Uterus (tissue), 4 donors: ENCODE measurements at places on chromosomes 3 and 15.

DNA sequence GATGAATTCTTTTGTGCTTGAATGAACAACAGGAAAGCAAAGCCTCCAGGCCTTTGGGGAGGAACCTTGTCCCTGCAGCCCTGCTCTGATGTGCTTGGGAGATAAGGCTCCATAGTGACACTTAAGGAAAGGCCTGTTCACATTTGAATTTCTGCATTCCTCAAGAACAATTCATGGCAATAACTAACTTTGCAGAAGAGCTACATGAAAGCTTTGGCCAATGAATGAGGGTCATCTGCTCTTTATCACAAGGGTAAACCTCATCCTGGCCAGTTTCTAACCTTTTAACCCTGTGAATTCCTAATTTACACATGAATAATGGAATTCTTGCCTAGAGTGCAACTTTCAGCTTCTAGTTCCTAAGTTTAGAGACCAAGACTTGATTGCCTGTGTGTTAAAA is 5.6 kb downstream of the PRTG start:
- DNase-seq = no peak

DNA sequence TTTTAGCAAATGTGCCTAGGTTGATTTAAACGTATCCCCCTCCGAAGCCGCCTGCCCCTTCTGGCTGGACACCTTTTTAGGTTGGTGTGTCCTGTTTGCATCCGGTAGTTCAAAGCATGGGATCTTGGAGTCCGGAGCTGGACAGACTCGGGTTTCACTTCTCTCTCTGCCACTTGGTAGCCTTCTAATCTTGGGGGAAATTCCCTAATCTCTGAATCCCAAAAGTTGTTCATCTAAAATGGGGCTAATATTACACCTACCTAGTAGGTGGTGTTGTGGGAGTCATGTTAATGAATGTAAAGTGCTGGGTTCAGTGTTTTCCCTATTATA is 760 bp downstream of the FANCI start:
- DNase-seq = no peak

- no peak for DNase-seq
These were observed 77.5 kb upstream of the TNFAIP8L3 start for GRCh38 chr15:51172193-51172592.

GRCh38 chr3:183774631-183775030 is 50.7 kb downstream of the MAP6D1 start:
- DNase-seq = no peak

DNA sequence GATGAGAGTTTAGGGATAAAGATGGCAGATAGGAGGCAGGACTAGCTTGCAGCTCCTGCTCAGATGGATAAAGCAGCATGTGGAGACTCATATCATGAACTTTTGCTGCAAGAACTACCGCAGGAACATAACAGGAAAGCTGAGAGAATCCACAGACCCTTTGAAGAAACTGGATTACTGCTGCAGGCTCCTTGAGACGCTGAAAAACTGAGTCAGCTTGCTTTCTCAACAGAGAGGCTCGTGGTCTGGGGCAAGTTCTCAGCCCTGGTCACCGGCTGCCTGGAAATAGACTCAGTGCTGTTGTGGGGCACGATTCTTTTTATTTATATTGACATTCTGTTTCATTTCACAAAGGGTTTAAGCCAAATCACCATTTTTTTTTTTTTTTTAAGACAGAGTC is 28.8 kb upstream of the TRIM59 start:
- no peak for DNase-seq

- no peak for DNase-seq
These were observed 32.4 kb downstream of the CCDC12 start for GRCh38 chr3:46944191-46944590.

DNA sequence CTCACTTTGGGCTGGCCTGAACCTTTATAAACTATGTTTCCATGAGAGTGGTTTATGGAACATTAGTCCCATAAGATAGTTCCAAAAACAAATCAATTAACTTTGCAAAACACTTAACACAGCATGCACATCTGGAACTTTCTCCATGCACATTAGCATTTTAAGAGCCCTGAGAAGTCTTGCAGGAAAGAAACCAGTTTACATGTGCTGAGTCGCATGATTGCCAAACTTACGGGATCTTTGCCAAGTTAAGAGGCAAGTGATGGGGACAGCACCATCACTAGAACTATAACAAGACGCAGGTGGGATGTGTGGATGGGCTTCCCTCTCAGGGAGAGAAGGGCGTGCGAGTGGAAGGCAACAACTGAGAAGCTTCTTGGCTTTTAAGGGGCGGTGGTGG is 20.7 kb downstream of the ADAMTS9 start:
- no peak for DNase-seq

DNA sequence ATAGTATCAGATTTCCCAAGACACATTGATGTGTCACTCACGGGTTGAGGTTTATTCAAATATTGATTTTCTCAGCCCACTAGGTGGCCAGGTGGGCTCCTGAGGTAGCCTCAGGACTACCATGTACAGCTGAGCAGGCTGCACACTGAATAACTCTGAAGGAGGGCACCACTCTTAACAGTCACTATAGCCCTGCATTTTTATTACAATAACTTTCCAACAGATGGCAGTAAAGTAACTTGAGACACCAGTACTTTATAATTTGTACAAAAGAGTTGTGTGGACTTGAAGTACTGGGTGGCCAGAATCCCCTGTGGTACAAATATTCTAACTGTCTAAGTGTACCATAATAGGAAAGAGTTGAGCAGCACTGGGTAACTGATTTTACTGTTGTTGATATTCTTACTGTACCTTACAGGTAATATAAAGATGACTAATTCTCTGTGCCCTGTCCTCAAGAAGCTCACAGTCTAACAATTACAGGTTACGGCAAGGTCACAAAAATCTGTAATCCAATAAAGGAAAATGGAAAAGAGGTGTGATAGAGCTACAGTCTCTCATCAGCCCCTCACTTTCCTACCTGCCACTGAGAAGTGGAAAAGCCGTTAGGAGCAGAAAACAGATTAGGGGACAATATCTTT is 76.0 kb downstream of the ETFA start:
- no peak for DNase-seq

DNA sequence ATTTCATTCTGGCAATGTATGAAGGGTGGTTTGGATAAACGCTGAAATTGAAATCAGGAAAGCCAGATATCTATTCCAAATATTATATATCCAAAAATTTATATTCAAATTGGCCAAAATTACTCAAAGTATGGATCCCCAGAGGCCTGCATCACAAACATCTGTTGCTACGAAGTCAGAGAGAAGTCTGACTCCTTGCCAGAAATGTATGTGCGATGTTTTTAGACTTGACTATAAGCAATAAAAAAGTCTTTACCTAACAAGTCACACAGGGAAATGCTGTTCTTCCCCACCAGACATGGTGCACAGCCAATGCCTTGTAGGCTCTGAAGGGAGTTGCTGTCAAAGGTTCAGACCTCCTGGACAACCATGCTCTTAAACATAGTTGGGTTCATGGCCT is 533.1 kb downstream of the OTOL1 start:
- no peak for DNase-seq

DNA sequence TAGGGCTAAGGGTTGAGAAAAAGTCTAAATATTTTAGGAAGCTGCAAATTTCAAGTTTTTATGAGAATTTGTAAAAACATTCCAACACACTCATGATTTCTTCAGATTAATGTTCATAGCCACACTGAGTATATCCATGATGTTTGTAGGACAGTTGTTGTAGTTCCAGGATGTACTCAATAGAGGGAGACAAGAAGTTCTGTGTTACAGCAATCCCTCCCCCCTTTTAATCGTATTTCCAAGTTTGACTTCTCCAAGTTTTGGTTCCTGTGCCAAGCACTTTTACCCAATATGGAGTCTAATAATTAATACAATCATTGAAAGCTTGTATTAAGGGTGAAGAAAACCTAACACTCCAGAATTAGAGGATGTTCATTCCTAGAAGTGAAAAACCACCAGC is 143.4 kb downstream of the FEZF2 start:
- DNase-seq = no peak

GRCh38 chr3:172132159-172132586 is 92.8 kb downstream of the FNDC3B start:
- no peak for DNase-seq

- no peak for DNase-seq
These were observed 55.5 kb downstream of the MYO1E start for GRCh38 chr15:59317211-59317610.

- no peak for DNase-seq
These were observed 1.7 kb upstream of the OGG1 start for GRCh38 chr3:9748031-9748430.

GRCh38 chr15:94206463-94207167 is 24.7 kb upstream of the MCTP2 start:
- no peak for DNase-seq

DNA sequence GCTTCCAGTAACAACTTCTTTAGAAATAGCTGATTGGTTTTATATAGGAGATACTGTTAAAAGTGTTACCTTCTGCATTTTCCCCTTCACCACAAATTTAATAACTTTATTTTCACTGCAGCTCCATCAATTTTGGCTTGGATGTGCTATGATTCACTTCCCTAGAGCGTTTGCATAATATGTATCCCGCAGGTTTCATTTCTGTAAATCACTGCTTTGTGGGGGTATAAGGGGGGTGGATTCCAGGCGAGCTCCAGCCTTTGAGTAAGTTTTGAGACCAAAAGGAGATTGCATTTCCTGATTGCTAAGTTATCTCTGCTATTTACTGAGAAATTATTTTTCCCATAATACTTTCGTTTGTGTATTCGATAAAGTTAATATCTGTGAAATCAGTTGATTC is 232.6 kb downstream of the TBL1XR1 start:
- no peak for DNase-seq

GRCh38 chr15:26125664-26126063 is 262.5 kb upstream of the ATP10A start:
- no peak for DNase-seq

DNA sequence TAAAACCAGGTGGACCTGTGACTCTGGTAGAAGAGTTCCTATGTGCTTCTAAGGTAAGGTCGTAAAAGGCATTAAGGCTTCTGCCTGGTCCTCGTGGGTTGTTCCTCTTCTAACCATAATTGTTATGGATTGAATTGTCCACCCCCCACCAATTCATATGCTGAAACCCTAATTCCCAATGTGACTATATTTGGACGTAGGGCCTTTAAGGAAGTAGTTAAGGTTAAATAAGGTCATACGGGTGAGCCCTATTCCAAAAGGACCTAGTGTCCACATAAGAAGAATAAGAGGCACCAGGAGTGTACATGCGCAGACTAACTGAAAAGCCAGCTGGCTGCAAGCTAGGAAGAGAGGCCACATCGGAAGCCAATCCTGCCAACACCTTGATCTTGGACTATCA is 1.9 kb downstream of the ADPGK start:
- no peak for DNase-seq

GRCh38 chr3:160401291-160402095 is 2.0 kb downstream of the SMC4 start:
- no peak for DNase-seq

- DNase-seq = no peak
These were observed 87.0 kb upstream of the NECTIN3 start for GRCh38 chr3:110984456-110985250.

- DNase-seq = no peak
These were observed at the start of gene POPDC2 for GRCh38 chr3:119660474-119661440. Gene POPDC2, minus strand, starts transcription at chr3:119660589. Its CDS starts 166 bp downstream, at chr3:119660423.

DNA sequence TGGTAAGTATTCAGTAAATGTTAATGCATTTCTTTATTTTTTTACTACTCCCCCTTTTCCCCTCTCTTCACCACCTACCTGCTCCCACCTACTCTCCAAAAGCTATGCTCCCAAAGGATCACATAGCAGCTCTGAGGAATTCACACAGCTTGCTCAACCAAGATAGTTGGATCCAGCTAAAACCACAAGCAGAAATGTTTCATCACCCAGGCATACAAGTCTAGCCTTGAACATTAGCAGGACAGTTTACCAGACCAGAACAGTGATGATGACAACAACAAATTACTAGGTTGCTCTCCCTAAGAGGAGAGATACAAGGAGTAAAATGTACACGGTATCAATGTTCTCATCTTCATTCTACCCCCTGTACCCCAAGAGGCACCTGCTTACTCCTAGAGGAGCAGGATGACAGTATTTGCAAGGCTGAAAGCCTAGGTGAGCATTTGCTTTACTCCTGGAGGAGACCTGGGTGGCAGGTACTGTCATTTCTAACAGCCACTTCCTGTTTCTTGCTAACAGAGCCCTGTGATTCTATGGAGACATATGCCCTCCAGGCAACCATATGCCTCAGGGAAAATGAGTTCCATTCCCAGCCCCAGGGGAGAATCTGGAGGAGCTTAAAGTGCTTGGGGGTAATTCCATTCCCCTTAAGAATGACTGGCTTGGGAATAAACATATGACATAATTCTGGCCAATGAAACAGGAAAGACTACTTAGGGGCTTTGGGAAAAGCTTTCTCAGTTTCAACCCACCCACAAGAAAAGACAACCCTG is 237.5 kb downstream of the NTRK3 start:
- DNase-seq = no peak

GRCh38 chr3:43597961-43598360 is 23.9 kb downstream of the ANO10 start:
- no peak for DNase-seq

GRCh38 chr15:92466834-92467233 is 73.2 kb downstream of the ST8SIA2 start:
- DNase-seq = no peak

GRCh38 chr3:46585799-46586693 is 19.9 kb upstream of the LRRC2 start:
- DNase-seq = no peak

DNA sequence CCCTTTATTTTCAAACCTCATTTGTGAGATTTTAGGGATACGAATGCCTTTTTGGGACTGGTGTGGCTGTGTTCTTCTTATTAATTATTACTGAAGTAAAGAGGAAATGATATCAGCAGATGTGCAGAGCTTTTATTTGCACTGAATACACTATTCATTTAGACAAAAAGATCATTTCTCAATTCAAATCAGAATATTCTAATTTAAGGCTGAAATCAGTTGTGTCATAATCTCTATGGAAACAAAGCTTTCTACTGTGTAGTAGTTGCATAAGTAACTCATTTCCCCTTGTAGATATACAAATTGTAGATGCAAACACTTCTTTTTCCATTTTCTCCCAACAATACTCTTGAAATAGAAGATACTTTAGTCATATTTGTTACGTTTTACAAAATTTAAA is 56.0 kb downstream of the PDE8A start:
- no peak for DNase-seq

DNA sequence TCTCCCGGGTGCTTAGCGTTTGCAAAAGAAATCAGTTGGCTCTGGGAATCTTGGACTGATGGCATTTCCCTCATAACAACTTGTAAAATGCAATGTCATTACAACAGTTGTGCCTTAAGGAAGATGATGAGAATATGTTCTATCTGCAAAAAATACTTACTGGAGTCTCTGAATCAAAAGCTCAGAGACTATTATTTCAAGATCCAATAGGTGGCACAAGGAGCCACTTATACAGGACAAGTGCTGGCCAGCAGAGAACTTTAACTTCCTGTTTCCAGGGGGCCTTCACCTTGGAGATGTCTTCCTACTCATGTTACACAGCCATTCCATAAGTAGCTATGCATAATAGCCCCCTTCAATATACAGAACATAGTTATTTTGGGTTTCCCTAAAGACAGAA is 8.9 kb upstream of the RPS27L start:
- DNase-seq = no peak

DNA sequence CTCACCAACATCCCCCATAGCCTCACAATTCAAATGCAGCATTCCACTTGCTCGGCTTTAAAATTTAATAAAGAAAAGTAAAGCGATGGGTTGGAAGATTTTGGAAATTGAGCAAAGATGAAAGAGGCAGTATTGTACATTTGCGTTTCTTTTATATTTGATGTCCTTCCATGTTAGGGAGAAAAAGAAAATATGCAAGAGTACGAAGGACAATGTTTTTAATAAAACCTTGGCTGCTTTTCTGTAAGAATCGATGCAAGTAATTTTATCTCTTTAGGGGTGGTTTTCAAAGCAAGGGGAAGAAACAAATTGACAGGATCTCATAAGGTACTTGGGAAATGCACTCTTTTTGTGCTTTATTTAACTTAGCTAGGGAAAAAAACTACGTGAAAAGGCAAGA is 61.8 kb upstream of the TSC22D2 start:
- DNase-seq = no peak
